ENCODE measurements at places on chromosomes 4 and X.

DNA sequence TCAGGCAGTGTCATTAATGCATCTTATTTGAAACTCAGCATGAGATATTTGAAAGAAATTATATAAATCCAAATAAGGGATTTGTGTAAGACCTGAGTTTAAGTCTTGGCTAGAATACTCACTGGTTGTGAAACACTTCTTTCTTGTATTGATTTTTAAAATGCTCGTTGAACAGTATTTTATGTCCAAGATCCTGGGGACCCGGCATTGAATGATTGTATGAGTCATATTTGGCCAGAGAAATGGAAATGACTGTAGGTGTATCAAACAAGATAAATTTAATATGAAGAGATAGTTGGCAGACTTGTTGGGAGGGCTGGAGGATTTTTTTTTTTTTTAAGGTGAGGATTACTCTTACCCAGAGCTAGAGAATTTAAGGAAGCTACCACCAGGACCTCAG lies 606.1 kb upstream of the CPEB2 start:
- DNase-seq: no peak

DNA sequence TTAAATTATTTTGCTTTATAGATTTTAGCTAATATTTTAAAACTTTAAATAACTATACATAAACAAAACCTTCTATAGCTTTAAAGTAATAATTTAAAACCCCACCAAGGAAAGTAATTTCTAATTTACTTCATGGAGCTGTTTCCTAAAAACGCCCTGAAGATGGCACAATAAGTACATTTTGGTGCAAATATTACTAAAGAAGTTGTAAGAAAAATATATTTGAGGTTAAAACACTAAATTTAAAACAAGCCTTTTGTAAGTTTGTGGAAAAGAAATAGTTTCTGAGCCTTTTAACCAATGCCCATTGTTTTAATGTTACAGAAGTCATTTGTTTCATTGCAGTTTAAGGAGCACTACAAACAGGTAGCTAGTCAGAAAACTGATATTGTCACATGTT lies 137.4 kb upstream of the AGA start:
- no peak for DNase-seq

GRCh38 chrX:153353416-153353815 lies 19.5 kb downstream of the ZNF275 start:
- DNase-seq: no peak

GRCh38 chr4:26717332-26717731 lies 133.4 kb downstream of the TBC1D19 start:
- no peak for DNase-seq

- DNase-seq: no peak
Measured at GRCh38 chrX:49166914-49167739, 4.6 kb downstream of the MAGIX start.

- no peak for DNase-seq
Measured at GRCh38 chrX:35728481-35728880, 69.7 kb upstream of the MAGEB16 start.

DNA sequence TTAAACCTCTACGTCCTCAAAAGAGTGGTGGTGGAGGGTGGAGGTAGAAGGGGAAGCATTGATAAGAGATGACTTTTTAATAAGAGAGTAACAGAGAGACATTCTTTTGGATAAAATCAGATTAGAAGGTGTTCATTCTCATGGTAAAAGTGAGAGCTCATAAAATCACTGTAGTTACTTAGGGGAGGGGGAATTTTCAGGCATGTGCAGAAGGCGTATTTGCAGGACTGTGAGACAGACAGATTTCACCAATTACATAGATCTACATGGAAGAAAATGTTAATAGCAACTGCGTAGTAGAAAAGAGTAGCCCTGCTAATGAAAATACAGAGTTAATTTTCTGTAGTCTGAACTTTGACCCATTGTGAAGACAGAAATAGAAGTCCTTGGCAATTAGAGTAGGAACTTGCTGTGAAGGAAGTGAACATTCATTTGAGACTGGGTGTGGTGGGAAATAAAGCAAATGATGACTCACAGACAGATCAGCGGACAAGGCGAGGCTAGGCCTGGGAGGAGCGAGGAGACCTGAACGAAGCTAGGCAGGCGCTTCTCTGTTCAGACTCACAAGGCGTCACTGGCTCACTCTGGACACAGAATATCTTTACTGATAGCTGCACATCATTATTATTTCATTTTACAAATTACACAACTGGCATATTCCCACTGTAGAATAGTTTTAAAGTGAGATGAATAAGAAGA lies 57.2 kb upstream of the FAM9C start:
- peak; percentile 80 for DNase-seq

DNA sequence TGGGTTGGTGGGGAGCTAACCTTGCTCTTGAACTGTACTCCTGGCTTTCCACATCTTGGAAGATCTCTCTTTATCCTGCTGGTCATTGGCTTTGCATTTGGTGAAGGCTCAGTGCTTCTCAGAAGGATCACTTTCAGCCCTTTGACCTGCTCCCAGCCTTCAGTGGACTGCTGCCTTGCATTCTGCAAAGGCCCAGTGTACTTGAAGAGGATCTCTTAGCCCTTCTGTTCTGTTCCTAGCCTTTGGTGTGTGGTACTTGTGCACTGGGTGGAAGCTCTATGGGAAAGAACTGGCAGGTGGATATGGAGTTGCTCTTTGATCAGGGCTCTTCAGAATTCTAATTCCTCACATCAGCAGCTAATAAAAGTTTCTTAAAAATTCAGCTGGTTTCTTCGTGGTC lies 46.5 kb downstream of the FGF2 start:
- DNase-seq: no peak

GRCh38 chr4:167767281-167767680 lies 325.1 kb upstream of the ANXA10 start:
- no peak for DNase-seq

DNA sequence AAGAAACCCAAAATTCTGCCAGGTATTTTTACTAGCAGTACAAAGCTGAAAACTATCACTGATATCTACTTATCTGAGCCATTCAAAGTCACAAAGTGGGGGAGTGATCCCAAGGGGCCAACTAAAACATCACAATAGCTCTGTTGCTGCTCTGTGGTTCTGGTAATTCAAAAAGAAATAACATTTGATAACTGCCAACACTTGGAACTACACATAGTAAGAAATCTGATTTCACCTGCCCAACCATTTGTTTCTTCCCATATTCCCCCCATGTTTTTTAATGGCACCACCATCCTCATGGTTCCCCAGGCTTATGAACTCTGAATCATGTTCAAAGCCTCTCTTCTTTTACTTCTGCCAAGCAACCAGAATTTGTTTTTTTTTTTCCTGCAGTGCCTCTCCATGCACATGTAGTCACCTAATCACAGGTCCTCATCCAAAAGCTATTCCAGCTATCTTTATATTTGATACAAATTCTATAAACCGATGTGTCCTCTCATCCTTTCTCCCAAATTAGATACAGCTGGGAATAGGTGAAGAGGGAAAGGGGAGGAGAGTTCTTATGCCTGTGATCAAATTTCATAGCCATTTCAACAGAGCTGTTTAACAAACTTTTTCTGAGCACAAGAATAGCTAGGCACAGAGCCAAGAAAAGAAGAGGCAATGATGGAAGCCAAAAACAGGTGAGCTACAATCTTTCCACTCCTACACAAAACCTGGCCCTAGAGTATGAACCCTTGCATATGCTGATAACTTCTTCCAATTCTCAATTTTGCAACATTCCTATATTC lies 7.7 kb downstream of the AMMECR1 start:
- no peak for DNase-seq

DNA sequence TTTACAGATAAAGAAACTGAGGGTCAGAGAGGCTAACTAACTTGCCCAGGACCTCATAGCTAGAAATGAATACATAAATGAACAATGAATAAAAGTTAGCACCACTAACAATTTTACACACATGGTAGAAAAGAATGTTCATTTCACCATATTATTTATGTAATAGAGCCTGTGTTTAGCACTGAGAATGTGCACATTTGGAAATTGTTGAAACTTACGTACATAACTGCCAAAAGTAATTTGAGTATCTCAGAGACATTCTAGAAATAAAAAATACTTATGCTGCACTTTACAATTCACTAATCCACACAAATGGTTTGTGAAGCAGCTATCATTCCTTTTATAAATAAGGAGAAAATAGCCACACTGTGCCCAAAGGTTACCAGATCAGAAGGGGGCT lies 9.9 kb downstream of the CASK start:
- DNase-seq: no peak

DNA sequence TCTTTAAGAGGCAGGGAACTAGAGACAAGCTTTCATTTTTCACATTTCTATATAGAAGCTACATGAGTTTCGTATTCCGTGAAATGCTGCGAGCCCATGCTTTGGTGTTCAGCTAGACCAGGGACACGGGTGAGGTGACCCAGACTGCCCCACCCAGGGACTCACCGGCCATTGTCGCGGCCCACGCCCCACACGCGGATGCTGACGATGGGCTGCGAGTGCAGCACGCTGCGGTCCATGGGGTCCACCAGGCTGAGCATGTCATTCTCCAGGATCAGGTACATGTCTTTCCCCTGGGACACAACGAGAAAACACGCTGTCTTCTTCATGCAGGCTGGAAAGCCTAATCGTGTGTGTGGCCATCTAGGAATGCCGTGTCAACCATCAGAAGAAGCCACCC lies 140.4 kb downstream of the NSUN7 start:
- DNase-seq: no peak

DNA sequence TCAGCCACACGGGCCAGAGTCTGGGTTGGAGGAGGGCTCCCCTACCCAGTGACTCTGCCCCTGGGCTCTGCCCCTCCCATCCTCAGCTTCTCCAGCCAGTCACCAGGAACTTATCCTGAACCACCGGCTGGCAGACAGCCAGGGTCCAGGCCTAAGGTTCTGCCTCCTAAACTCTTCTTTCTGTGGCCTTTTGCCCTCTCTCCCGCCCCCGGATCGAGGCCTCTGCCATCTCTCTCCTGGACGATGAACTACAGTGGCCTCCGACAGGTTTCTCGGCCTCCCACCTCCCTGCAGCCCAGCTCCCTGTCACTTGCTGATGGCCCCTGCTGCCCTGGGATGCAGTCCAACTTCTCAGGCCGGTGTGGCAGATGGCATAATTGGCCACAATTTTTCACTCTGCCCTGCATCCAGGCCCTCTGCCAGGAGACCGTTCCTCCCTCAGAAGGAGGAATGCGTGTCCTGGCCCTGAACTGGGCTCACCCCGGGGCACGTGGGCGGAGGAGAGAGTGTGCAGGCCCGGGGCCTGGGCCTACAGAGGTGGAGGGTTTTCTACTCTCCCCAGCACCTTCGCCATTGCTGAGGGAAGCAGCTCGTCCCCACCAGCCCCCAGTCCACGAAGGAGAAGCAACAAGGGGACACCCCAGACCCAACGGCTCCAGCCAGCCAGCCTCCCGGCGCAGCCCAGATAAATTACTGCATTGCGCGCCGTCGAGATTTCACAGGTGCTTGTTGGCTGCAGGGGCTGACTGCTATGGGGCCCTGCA lies 81.9 kb upstream of the LRPAP1 start:
- DNase-seq: peak; percentile 18

DNA sequence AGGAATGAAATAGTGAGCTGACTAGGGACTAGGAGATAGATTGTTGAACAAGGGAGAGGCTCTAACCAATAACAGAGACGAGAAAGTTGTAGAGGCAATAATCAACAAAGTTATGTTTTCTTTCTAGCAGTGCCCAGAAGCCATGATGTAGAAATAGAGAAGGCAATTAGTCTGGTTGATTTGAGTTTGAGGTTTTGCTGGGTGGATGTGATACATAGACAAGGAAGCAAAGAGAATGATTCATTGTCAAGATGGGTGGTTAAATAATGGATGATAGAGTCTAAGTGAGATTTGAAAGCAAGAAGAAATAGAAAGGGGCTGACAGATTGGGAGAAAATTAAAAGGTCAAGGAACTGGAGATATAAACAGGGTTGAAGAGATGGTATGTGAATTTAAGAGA lies 11.2 kb downstream of the RBM41 start:
- DNase-seq: no peak

- DNase-seq: no peak
Measured at GRCh38 chr4:102454981-102455685, 46.0 kb upstream of the NFKB1 start.

- DNase-seq: no peak
Measured at GRCh38 chr4:1370321-1371124, 23.5 kb downstream of the UVSSA start.

DNA sequence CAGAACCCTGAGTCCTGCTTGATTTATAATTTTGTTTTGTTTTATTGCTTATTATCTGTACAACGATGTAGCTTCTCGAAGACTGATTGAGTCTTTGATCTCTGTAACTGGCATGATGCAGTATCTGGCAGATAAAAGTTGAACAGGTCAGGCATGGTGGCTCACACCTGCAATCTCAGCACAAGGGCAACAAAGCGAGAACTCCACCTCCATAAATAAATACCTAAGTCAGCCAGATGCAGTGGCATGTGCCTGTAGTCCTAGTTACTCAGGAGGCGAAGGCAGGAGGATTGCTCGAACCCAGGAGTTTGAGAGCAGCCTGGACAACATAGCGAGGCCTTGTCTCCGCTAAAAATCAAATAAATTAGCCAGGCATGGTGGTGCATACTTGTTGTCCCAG lies 15.7 kb upstream of the WDR19 start:
- DNase-seq: no peak

- DNase-seq: no peak
Measured at GRCh38 chr4:76305971-76306881, at the start of gene STBD1. Gene STBD1 (plus strand): TSS chr4:76306733. CDS start chr4:76306770, 37 bp downstream.

DNA sequence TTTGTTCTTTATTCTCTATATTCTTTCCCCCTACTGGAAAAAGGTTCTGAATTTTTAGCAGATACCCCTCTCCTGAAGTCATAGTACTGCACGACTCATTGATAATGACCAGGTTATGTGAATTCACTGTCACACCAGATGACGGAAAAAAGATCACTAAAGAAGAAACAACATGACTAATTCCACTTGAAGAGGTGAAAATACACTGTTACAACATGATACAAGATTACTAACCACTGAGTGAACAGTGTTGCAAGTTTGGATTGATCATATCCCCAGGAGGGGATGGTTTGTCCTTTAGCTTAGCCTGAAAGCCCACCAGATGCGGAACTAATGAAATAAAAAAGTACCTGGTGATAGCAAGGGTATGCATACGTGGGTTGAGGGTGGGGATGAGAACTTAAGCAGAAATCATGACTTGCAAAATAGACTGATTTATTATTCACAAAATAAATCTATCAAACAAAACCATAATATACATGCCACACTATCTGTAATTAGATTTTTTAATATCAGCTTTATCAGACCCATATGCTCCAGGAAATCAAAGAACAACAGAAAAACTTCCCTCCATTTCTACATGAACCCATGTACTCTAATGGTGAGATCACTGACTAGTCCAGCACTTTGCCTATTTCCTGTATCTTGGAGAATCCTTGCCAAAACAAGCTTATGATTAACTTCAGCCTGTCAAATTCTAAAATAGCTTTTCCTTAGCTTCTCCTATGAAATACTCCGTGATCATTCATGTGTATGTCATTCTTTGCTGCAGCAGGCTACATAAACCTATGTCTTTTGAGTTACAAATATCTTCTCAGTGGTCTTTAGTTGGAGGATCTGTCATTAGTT lies 257.4 kb upstream of the AGA start:
- DNase-seq: peak; percentile 71

DNA sequence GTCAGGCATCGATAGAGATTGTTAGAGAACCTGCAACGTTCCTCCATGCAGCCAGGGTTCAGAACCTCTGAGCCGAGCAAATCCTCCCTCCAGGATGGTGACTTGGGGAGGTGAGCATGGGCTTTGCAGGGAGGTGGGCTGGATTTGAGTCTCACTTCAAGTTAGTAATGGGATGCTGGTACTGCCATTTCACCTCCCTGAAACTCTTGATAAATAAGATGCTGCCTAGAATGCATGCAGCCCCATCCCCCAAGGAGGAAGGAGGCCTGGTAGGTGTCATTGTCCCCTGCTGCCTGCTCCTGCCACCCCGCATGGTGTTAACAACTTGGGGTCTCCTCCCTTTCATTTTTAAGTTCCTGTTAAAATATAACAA lies 35.7 kb upstream of the SLC2A9 start:
- no peak for DNase-seq
